Glutamatergic neuron (in vitro differentiated cells): ENCODE measurements at places on chromosomes 4 and X.

- DNase-seq, result no peak
Observed at GRCh38 chr4:23888421-23889319, 1.2 kb downstream of the PPARGC1A start.

GRCh38 chr4:15481961-15482745 is 12.5 kb downstream of the CC2D2A start:
- no peak for DNase-seq

GRCh38 chr4:61004651-61005170 is 195.4 kb upstream of the ADGRL3 start:
- DNase-seq, result no peak

- no peak for DNase-seq
Observed at GRCh38 chr4:162241857-162242256, 78.1 kb upstream of the FSTL5 start.

- no peak for DNase-seq
Observed at GRCh38 chr4:122205687-122206086, 53.6 kb downstream of the BLTP1 start.

DNA sequence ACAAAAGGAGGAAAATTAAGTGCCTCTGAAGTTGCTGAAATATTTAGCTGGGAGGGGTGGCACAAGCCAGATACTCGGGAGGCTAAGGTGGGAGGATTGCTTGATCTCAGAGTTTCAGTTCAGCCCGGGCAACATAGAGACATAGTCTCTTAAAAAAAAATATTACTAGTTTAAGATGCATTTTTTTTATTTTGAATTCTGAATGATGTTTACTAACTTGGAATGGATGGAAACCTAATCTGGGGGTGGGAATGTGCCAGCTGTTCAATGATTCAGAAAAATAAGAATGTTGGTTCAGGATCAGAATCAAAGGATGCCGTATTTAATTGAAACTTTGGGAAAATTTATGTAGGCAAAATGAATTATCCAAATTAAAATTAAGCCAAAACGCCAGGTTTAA is 167.2 kb upstream of the ANK2 start:
- DNase-seq, result no peak

DNA sequence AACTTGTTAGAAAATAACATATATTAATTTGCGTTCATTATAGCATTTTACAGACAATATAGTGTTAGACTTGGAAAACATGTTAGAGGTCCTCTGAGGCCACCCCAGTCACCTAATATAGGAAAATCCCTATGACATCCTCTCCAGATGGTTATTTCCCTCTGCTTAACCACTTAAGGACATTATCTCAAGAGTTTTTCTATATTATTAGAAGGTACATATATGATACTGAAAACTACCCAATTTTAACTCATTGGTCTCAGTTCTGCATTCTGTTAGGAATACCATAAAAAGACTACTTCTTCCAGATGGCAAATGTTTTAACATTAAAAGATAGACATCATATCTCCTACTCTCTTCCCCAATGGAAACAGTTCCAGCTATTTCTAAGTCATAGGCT is 21.4 kb downstream of the PTPN13 start:
- DNase-seq, result no peak

GRCh38 chr4:124931050-124931449 is 218.5 kb upstream of the ANKRD50 start:
- no peak for DNase-seq

DNA sequence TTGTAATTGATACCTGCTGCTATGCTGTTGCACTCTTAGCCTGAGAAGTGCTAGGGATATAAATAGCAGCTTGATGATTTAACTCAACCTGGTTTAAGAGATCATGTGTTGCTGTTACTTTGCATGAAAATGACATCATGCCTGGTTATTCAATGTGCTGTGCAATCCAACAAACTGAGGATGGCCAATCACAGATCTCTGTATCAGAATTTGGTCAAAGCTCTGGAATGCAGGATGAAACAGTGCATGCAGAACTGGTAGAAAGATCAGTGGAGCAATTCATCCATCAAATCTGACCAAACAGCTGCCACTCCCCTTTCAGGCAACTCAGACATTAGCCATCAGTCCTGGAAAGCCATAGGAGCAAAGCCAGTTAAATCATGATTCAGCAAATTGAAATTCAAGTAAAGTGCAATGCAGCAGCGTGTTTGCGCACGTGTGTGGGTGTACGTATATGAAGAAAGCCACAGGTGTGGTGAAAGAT is 160.3 kb upstream of the RASGEF1B start:
- DNase-seq, result no peak

DNA sequence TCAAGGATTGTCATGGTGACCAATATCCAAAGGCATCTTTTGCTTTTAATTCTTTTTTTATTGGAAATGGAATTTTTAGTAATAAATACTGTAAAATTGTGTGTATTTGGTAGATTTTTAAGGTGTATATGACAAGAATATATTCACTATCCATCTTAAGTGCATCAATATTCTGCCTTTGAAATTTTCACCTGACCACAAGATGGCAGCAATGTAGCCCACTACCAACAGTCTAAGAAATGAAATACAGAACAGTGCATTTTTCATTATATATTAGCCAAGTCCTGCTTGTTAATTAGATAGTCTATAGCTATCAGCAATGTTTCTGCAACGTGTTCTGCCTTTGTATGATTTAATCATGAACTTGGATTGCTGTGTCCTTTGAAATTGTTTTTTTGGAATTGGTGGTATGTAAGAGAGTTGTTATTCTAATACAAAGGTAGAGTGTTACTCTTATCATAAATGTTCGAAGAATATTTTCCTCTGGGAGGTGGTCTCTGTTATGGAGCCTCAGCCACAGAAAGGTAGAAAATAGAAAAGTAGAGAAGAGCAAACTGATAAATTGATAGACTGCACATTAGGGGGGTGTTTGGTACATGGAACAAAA is 38.2 kb downstream of the HPGDS start:
- DNase-seq, result no peak

GRCh38 chrX:9656871-9657270 is 108.8 kb downstream of the GPR143 start:
- DNase-seq, result no peak

- no peak for DNase-seq
Observed at GRCh38 chrX:124249345-124249744, 83.1 kb upstream of the TEX13D start.

GRCh38 chrX:1531096-1531890 is 5.7 kb downstream of the P2RY8 start:
- no peak for DNase-seq

- no peak for DNase-seq
Observed at GRCh38 chr4:3310301-3311094, 17.7 kb downstream of the RGS12 start.

DNA sequence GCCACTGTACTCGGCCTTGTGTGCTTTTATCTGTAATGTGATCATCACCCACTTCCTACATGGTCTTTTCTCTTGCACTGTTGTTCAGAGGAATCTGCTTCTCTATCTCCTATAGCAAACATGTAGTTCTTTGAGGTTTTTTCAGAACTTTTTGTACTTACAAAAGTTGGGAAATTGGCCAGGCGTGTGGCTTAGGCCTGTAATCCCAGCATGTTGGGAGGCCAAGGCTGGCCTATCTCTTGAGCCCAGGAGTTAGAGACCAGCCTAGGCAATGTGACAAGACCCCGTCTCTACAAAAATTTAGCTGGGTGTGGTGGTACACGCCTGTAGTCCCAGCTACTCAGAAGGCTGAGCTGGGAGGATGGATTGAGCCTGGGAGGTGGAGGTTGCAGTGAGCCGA is 30.4 kb downstream of the TAF1 start:
- DNase-seq, result no peak

DNA sequence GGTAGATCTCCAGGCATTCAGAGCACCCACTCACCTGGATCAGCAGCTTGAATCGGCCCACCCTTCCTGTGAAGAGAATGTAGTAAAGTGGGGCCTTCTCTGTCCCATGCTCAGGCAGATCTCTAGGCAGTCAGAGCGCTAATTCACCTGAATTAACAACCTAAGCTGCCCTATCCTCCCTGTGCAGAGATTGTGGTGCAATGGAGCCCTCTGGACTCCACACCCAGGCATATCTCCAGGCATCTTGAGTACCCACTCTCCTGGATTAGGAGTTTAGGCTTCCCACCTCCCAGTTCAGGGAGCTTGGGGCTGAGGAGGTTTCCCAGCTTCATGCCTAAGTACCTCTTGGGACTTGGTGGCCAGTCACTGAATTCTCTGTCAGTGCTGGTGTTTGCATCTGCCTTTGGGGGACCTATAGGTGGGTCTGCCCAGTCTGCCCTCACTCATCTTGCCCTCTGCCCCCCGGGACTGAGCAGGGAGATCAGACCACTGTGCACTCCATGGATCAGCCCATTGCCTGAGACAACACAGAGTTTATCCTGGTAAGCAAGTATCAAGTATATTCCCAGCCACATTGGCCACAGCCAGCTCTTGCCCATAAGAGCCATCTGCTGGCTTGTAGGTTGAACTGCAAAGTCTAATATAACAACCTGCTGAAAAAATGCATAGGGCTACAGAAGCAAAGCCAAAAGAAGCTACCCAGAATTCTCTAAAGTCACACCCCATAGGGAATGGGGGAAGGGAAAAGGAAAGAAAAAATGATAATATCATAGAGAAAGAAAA is 372.9 kb downstream of the KLHL13 start:
- peak; percentile 10 for DNase-seq

GRCh38 chr4:14582677-14583076 is 419.6 kb upstream of the CPEB2 start:
- no peak for DNase-seq

DNA sequence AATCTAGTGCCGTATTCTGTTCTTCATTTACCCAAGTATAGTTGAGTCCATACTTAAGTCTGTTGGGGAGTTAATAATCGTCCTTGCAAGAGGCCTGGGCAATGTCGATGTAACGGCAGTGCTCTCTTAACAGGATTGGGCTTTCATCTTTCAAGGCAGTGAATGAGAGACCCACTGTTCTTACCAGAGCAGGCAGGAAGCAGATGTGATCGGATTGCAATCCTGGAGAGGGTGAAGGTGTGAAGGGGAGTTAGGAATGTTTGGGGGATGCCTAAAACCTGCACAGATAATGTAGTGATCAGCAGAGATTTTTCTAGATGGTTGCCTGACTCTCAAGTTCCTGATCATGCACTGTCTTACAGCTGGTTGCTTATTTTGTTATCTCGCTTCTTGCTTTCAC is 308.4 kb downstream of the AFF2 start:
- no peak for DNase-seq

DNA sequence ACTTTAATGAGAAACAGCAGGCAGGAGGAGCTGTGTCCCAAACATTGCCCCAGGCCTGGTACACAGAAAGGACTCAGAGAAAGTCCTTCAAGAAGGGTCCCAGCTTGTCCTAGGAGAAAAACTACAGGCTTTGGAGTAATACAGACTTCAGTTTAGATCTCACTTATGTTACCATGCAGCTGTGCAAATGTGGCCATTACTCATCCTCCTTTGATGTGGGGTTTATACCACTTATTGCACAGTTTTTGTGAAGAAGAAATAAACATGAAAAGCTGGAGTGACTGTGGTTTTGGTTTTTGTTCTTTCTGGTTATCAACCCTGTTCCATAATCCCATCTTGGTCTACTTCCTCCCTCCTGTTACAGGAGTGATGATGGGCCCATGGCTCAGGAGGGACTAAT is 8.1 kb upstream of the CYTL1 start:
- no peak for DNase-seq

- DNase-seq, result no peak
Observed at GRCh38 chr4:151659601-151660364, 101.0 kb downstream of the GATB start.

GRCh38 chrX:102832661-102833060 is 104.4 kb upstream of the RAB40AL start:
- DNase-seq, result peak; percentile 8

DNA sequence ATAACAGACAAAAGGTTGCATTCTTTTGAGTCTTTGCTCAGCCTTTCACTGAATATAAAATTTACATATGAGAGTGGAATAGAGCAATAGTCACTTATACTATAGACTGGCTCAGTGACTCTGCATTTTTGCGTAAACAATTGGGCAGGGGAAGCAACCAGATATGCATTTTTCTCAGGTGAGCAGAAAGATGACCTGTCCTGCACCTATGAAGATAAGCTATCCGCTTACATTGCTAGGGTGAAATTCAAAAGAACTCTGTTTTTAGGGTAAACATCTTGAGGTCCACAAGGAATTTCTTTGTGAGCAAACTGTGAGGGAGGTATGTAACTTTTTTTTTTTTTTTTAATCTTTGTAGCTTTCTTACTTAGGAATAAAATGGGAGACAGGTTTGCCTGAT is 602.4 kb upstream of the PRKX start:
- no peak for DNase-seq

DNA sequence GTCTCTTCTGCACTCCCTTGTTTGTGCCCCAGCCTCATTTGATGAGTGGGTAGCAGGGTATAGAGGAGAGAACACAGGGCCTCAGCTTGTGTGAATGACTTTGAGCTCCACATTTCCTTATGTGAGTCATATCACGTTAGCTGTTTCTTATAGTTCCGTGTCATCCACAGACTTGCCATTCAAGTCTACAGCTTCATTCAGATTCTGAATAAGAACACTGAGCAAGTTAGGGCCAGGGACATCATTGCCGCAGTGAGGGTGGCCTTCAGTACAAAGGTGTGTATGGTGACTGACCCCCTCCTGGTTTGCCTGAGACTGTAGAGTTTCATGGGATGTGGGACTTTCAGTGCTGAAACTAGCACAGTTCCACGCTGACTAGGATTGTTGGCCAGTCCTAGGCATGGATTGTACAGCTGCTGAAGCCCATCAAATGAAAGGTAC is 23.6 kb downstream of the KLF3 start:
- DNase-seq, result no peak

DNA sequence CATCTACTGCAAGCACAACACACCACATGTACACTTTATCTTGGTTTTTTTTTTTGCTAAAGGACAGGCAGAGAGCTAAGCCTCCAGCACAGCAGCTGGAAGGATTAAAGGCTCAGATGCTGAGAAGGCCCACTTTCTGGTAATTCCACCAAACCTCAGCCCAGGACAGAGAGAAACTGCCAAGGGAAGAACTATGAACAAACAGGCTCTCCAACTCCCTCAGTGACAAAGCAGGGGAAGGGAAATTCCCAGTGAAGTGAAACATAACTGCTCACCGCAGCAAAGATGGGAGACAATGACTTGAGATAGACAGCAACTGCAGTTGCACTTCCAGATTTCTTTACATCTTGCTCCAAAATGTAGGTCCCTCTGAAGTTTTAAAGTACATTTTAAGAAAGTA is 4.8 kb downstream of the PROM1 start:
- DNase-seq, result no peak

DNA sequence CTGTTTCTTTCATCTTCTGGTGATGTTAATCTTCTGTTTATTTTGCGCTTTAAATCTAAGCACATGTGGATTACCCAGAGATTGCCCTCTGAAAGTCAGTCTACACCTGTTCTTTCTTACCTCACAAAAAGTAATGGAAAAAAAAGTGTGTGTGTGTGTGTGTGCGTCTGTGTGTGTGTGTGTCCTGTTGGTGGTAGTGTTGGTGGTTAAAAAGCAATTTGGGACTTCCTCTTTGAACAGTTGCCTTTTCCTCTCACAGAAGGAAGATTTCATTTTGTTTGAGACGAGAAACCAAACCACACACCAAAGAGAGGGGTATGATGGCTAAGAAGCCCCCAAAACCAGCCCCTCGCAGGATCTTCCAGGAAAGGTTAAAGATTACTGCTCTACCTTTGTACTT is at the start of gene STAP1:
Gene STAP1, plus strand, starts transcription at position 235 of the 400 bp plus-strand sequence. Its CDS starts 83 bp downstream, at position 318.
- DNase-seq, result no peak
